ENCODE measurements at places on chromosomes 12 and 14.

DNA sequence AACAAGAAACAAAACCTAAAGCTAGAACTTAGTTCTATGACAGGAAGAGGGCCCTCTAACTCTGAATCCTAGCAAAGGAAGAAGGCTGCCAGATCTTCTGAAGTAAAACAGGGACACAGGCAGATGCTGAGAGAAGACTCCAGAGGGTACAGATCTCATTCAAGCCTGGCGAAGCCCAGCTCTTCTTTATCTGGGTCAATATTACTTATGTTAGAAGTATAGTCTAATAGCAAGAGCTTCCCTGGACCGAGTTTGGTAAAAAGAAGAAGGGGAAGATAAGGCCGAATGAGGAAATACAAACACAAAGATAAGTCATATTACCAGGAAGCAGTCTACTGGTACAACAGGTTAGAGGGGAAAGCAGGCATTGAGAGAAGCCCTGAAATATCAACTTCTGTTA, 79.9 kb upstream of the CCDC91 start:
- no peak for DNase-seq

DNA sequence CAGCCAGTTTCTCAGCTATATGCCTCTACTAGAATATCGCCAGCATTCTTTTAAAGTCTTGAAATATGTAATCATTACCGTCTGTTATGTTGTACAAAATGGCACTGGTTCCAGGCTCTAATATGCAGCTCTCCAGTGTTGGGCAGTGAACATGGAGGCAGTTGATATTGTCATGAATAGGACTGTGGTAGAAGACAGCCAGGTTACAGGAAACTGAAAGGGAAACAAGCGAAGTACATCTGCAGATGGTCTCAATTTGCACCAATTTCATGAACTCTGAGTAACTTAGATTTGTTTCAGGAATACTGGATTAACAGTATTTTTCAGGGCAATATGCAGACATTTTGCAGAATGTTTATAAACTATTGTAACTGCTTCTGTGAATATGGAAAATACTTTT, 13.4 kb upstream of the KLHL42 start:
- no peak for DNase-seq

DNA sequence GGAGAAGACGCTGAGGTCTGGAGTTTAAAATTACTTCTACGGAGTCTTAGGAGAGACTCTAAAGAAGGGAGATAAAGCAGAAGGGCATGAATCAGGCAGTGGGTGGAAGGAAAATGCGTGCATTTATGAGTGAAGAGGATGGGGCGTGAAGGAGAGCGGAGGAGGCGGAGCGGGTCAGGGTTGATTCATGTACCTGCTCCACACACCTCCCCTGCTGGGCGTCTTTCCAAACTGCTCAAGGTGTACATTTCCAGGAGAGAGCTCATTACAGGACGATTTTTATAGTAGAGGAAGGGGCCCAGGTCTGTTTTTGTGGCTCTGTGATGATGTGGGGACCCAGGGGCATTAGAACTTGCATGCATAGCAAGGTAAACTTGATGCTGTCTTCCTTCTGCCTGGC, 65.0 kb upstream of the ASPG start:
- DNase-seq = no peak

GRCh38 chr12:65951697-65952096, 127.4 kb downstream of the HMGA2 start:
- no peak for DNase-seq

- DNase-seq = no peak
Observed at GRCh38 chr12:11765817-11766794, 116.6 kb downstream of the ETV6 start.

- DNase-seq = no peak
Observed at GRCh38 chr12:116977465-116978380, 67.0 kb downstream of the FBXW8 start.

GRCh38 chr14:67405771-67406170, 6.2 kb downstream of the PLEK2 start:
- DNase-seq = no peak

DNA sequence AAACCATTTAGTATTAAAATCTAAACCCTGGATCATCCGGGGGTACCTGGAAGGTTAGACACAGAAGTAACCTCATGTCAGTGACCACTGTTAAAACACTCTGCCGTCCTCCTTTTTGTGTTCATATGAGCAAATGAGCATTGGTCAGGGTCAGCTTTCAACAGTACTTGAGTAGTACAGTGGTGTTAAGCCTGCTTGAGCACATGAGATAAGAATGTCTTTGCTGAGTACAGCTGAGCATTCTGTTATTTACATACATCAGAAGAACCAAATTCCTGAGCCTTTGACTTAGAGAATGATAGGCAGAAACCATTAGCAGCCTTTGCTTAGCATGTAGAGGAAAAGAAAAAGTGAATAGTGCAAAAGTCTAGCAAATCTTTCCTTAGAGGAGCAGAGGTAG, 38.6 kb upstream of the LRTM2 start:
- DNase-seq = no peak

DNA sequence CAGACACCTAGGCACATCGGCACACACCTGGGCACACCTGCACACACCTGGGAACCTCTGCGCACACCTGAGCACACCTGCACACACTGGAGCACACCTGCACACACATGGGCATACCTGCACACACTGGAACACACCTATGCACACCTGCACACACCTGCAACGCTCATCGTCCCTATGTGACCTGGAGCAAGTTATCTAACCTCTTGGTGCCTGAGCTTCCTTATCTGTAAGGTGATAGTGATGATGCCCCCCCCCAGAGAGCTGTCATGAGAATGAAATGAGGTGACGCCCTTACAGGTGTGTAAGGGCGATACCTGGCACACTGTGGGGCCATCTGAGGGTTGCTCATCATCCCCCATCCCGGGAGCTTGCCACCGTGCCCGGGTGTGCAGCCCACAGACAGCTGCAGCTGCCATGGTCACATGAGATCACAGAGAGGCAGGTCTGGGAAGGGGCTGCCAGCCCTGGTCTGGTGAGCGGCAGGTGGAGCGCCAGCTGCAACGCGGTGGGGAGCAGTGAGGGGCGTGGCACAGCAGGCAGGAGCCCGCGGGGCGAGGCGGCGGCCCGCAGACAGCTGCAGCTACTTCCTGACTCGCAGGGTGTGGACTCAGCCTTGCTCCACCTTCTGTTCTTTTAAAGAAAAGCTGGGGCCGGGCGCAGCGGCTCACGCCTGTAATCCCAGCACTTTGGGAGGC, 59.9 kb upstream of the FBRSL1 start:
- DNase-seq = peak; percentile 64

GRCh38 chr14:67944605-67945004, 125.0 kb downstream of the RAD51B start:
- no peak for DNase-seq

DNA sequence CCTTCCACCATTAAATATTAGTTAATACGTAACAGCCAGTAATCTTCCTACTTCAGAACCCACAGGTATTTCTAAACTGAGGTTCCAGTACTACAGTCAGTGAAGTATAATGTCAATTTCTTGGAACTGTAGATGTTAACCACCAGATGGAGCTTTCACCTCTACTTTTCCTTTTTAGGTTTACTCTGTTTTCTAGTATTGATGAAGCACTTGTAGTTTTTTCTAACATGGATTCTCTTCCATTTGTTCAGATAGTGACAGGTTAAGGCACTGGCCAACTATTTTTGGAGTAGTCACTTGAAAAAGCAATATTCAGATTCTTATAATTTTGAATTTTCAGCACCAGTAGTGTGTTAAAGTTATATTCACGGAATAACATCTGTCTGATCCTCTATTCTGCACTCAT, 4.6 kb upstream of the SEC23A start:
- no peak for DNase-seq

DNA sequence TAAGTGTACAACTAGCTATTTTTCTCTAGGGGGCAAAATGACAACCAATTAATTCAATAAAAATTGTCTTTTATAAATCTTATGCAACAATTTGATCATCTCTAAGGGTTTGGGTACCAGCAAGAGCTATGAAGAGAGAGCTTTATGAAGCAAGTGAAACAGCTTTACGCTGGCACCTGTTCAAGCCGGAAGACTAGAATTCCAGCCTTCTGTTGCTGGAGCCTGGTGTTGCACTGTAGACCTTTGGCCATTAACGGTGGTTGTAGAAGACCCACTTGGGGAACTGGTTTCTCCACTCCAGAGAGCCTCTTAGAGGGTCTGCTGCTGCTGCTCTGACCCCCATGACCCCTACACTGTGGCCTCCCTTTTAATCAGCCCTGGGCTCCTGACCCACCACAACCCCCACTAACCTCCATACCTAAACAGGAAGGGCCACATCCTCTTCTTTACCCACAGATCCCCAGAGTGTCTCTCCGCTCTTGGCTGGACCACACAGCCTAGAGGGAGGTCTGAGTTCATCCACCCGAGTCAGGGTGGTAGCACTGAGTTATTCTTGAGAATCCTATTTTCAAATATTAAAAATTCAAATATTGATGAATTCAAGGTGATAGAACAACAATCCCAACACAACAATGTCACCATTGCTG, 54.6 kb upstream of the STON2 start:
- DNase-seq = no peak

GRCh38 chr12:83527810-83528209, 841.1 kb downstream of the TMTC2 start:
- no peak for DNase-seq

DNA sequence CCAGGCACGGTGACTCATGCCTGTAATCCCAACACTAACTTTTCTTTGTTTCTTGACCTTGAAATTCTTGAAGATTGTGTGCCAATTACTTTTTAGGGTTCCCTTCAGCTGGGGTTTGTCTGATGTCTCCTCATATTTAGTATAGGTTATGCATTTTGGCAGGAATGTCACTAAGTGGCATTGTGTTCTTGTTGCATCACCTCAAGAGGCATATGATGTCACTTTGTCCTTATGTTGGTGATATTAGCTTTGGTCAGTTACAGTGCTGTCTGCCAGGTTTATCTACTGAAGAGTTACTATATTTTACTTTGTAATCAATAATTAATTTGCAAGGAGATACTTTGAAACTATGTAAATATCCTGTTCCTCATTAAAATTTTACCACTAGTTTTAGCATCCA, 61.0 kb upstream of the BTG1 start:
- no peak for DNase-seq

DNA sequence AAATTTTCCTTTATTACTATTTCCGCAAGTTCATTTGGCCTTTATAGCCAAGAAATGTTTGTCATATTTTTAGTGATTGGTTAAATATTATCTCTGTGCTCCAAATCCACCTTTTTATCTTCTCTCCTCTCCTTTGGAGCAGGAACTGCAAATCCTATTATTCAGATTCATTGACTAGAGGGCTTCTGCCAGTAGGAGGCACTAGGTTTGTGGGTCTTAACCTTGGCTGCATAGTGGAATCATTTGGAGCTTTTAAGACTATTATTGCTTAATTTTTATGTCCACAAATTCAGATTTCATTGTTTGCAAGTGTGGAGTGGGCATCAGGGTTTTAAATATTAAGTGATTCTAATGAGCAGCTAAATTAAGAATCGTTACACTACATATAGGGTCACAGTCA, 75.3 kb upstream of the SYT10 start:
- no peak for DNase-seq

DNA sequence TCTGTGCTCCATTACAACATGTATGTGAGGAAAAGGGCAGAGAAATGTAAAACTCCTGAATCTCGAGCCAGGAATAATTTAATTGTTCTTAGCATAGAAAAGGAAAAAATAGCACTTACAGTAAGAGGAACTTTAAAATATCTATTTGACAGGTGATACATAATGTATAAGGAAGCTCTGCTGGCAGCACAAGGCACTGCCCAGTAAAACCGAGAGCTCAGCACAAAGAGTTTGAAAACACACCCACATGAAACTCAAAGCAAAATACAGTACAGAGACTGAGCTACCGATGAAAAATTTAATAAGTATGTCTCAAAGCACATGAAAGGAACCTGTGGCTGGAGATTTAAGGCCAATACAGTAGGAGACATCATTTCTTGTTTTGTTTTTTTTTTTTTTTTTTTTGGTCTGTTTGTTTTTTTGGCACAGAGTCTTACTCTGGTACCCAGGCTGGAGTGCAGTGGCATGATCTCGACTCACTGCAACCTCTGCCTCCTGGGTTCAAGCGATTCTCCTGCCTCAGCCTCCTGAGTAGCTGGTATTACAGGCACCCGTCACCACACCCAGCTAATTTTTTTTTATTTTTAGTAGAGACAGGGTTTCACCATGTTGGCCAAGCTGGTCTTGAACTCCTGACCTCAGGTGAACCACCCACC, 19.2 kb downstream of the CLIP1 start:
- DNase-seq = no peak

GRCh38 chr12:21429994-21430393, 7.5 kb upstream of the PYROXD1 start:
- DNase-seq = no peak

- no peak for DNase-seq
Observed at GRCh38 chr14:22478247-22478646, 110.8 kb downstream of the DAD1 start.

DNA sequence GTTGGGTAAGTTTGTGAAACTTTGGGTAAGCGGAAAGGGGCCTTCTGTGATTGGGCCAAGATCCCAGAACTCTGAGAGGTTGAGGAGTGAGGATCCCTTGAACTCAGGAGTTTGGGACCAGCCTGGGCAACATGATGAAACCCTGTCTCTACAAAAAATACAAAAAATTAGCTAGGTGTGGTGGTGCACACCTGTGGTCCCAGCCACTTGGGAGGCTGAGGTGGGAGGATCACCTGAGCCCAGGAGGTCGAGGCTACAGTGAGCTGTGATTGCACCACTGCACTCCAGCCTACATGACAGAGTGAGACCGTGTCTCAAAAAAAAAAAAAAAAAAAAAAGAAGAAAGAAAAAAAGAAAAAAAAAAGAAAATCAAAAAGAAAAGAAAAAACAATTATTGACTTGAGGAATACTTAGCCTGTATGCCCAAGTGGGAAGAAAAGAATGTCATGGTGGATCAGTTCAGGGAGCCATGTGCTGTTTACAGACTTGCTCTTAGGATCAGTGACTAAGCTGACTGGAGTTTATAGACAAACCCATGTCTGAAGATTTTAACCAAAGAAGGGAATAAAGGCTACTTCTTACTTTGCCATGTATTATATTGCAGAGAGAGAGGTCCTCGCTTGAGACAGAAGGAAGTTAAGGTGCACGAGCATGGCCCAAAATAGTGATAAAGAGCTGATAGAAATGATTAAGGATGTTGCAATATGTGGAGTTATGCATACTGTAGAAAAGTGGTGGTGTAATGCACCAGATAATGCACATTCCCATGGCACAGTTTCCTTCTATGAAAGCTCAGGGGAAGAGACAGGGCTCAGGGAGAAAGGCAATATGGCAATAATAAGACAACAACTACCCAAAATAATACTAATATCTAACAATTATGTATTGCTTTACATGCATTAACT, 881 bp downstream of the HSD17B6 start:
- no peak for DNase-seq

- DNase-seq = no peak
Observed at GRCh38 chr14:64340560-64341196, 46.5 kb upstream of the ESR2 start.

GRCh38 chr12:92145481-92145730, 240 bp downstream of the BTG1 start:
- DNase-seq = no peak

DNA sequence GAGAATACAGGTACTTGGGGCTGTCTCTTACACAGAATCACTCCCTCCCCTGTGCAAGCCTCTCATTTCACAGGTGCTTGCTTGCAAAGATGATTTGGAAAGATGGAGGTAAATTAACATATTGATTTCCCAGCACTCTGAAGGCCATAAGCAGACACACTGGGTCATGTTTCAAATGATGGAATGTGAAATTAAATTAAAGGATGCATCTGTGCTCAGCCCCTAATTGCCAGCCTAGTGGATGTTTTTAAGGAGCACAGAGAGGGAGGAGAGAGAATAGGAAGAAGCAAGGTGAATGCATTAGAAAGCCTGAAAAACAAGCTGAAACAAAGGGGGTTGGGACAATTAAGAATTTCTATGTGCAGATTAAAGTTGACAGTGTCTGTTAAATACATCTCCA, 96.1 kb upstream of the GRIP1 start:
- DNase-seq = no peak

- DNase-seq = no peak
Observed at GRCh38 chr14:73988065-73988464, 31.0 kb downstream of the ENTPD5 start.

Data from NCI-H2029 treated with DMSO at 0.1 percent for 48 hours (cell line).